Fibroblast of lung (primary cell): ENCODE measurements at places on chromosomes 3 and 15. TPM values are rescaled to one million over a fixed set of nuclear protein-coding genes. Genes with fewer than 3 reads are reported as not detected.

- H3K4me1 ChIP-seq: no peaks in the 10 kb centered on the region
- no peaks in the 10 kb centered on the region for H3K27me3 ChIP-seq
- H3K36me3 ChIP-seq: no peaks in the 10 kb centered on the region
- DNase-seq: peak; percentile 92
- no peak overlapping the region for H3K4me3 ChIP-seq
Measured at GRCh38 chr15:77266708-77267386, 153.1 kb downstream of the PEAK1 start.

DNA sequence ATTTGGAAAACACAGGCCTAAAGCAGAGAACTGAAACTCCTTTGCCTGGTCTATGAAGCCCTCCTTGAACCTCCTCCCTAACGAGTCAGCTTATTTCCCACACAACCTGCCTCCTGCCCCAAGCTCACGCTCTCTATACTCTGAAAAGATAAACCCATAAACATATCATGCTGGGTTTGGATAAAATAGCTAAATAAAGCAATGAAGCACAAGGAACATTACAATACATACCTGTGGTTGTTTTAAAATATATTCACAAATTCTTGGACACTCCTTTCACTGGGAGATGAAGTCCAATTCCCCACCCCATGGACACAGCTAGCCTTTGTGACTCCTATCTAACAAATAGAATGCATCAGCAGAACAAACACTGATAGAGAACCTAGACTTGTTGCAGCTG is 98.2 kb downstream of the PLCH1 start:
- H3K4me1 ChIP-seq: no peaks in the 10 kb centered on the region
- H3K4me3 ChIP-seq: no peak overlapping the region
- H3K36me3 ChIP-seq: no peaks in the 10 kb centered on the region
- no peak overlapping the region for H3K27ac ChIP-seq
- H3K27me3 ChIP-seq: no peaks in the 10 kb centered on the region

The RAB7A gene
- total RNA-seq: 29.5 and 54.2 TPM in 2 replicates

The GRIP2 gene
- under 0.01 TPM in 2 replicates for total RNA-seq

DNA sequence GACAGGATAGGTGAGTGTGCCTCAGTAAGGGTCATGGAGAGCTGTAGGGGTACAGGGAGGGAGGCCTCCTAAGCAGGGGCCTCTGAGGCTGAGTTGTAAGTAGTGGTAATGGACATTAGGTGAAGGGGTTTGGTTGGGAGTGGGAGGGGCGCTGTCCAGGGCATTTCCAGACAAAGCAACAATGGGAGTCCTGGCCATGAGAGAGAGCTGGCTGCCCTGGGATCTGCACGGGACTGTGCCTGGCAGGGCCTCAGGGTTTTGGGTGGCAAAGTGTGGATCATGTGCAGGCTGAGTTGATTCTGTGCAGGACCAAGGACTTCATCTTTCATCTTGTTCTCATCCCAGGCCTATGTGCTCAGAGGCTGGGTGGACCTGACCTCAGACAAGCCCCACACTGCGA is 4.6 kb downstream of the TTC21A start:
- H3K4me1 ChIP-seq: peaks cover 3% of the 10 kb centered on the region
- no peaks in the 10 kb centered on the region for H3K36me3 ChIP-seq
- H3K27ac ChIP-seq: no peak overlapping the region
- DNase-seq: no peak
- H3K27me3 ChIP-seq: no peaks in the 10 kb centered on the region

GRCh38 chr3:190424478-190425439 is 24.9 kb downstream of the TMEM207 start:
- no peaks in the 10 kb centered on the region for H3K4me1 ChIP-seq
- peak; percentile 61 for DNase-seq
- no peak overlapping the region for H3K27ac ChIP-seq
- no peak overlapping the region for H3K4me3 ChIP-seq

GRCh38 chr3:12932347-12932746 is 91.0 kb upstream of the RPL32 start:
- peaks cover 6% of the 10 kb centered on the region for H3K4me1 ChIP-seq
- H3K36me3 ChIP-seq: peaks cover 6% of the 10 kb centered on the region
- H3K4me3 ChIP-seq: no peak overlapping the region
- H3K27me3 ChIP-seq: no peaks in the 10 kb centered on the region
- H3K27ac ChIP-seq: no peak overlapping the region
- DNase-seq: no peak

GRCh38 chr3:38168151-38169026 is 3.1 kb downstream of the OXSR1 start:
- H3K4me1 ChIP-seq: peaks cover 11% of the 10 kb centered on the region
- no peaks in the 10 kb centered on the region for H3K36me3 ChIP-seq
- H3K4me3 ChIP-seq: peak overlapping the region; percentile 23
- DNase-seq: peak; percentile 65

DNA sequence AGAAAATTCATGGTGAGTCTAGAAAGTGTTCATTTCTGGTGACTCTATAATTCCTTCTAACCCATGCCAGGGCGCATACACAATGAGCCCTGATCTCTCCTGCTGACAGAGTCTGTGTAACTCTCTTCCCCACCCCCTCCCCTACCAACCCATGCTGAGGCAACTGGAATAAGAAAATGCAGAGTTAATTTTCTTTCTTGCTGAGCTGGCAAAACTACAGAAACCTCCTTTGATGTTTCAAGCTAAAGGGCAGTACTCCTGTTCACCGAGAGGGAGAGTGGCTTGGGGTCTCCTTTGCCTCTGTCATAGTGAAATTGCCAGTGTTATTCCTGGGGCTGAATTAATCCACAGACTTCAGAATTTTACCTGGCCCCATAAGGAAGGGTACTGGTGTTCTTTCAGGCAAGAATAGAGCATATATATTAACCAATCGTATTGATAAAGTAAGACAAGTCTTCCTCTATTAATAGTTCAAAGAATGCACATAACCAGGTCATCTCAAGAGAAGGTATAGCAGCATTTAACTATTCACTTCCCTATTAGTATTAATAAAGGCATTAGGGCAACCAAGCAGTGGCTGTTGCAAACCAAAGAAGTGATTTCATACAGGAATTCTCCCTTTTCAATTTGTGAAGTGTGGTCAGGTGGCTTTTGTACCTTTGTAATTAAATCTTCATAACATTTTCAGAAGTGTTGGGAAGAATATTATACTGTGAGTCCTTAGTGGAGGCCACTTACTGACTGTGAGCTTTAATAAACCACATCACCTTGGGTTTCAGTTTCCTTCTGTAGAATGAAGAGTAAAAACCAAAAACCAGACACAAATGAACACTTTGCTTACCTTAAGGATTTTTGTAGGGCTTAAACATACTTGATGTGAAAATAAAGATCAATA is 4.1 kb downstream of the GAP43 start:
- H3K4me3 ChIP-seq: no peak overlapping the region
- no peak for DNase-seq
- peaks cover 10% of the 10 kb centered on the region for H3K27me3 ChIP-seq

DNA sequence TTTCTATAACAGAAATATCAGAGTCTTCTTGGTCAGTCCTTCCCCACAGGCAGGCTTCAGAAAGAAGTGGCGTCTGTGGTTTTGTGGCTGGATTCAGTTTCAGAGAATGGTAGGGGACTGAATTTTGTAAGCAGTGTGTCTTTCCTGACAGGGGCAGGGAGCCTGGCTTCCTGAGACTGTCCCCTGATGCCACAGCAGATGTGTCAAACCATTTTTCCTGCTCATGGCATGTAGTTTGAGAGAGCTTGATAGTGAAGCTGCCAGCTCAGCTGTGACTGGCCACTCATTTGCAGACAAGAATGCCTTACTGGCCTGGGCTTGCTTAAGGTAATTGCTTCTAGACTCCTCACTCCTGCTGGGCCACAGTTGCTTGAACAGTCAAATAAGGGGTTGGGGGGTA is 26.4 kb downstream of the LARS2 start:
- no peak overlapping the region for H3K4me3 ChIP-seq
- H3K27ac ChIP-seq: no peak overlapping the region

- peak overlapping the region; percentile 62 for H3K27ac ChIP-seq
- DNase-seq: peak; percentile 45
- H3K27me3 ChIP-seq: no peaks in the 10 kb centered on the region
- peaks cover 8% of the 10 kb centered on the region for H3K4me1 ChIP-seq
- H3K36me3 ChIP-seq: no peaks in the 10 kb centered on the region
- H3K4me3 ChIP-seq: no peak overlapping the region
Measured at GRCh38 chr3:154243353-154243752, 80.9 kb downstream of the DHX36 start.

DNA sequence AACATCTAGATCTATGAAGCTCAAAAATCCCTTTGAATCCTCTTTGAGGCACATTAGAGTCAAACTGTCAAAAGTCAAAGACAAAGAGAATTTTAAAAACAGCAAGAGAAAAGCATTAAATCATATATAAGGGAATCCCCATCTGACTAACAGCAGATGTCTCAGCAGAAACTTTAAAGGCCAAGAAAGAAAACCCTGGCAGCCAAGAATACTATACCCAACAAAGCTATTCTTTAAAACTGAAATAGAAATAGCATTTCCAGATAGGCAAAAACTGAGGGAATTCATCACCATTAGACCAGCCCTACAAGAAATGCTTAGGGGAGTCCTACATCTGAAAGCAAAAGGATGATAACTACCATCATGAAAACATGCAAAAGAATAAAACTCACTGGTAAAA is 211.2 kb upstream of the PDZRN3 start:
- H3K27ac ChIP-seq: no peak overlapping the region
- no peaks in the 10 kb centered on the region for H3K36me3 ChIP-seq
- no peak overlapping the region for H3K4me3 ChIP-seq
- no peaks in the 10 kb centered on the region for H3K27me3 ChIP-seq
- DNase-seq: no peak
- H3K4me1 ChIP-seq: no peaks in the 10 kb centered on the region

GRCh38 chr3:52059781-52060180 is 3.4 kb upstream of the DUSP7 start:
- peaks cover 12% of the 10 kb centered on the region for H3K4me1 ChIP-seq
- no peaks in the 10 kb centered on the region for H3K27me3 ChIP-seq
- no peak overlapping the region for H3K27ac ChIP-seq
- H3K4me3 ChIP-seq: no peak overlapping the region

The PDCD6IP gene
- total RNA-seq: 76.5 and 99.4 TPM in 2 replicates

DNA sequence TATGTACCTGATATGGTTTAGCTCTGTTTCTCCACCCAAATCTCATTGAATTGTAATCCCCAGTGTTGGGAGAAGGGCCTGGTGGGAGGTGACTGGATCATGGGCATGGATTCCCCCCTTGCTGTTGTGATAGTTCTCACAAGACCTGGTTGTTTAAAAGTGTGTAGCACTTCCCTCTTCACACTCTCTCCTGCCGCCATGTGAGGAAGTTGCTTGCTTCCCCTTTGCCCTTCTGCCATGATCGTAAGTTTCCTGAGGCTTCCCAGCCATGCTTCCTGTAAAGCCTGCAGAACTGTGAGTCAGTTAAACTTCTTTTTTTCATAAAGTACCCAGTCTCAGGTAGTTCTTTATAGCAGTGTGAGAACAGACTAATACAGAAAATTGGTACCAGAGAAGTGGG is 93.1 kb downstream of the C3orf70 start:
- no peak overlapping the region for H3K4me3 ChIP-seq
- H3K27me3 ChIP-seq: no peaks in the 10 kb centered on the region
- H3K4me1 ChIP-seq: no peaks in the 10 kb centered on the region
- H3K36me3 ChIP-seq: no peaks in the 10 kb centered on the region
- no peak for DNase-seq

GRCh38 chr3:70076396-70076795 is 76.9 kb downstream of the SAMMSON start:
- H3K36me3 ChIP-seq: no peaks in the 10 kb centered on the region
- no peaks in the 10 kb centered on the region for H3K27me3 ChIP-seq
- no peaks in the 10 kb centered on the region for H3K4me1 ChIP-seq
- H3K4me3 ChIP-seq: no peak overlapping the region
- no peak overlapping the region for H3K27ac ChIP-seq
- DNase-seq: no peak

GRCh38 chr3:55521738-55522421 is 34.8 kb upstream of the WNT5A start:
- peak; percentile 75 for DNase-seq
- no peak overlapping the region for H3K27ac ChIP-seq
- no peaks in the 10 kb centered on the region for H3K27me3 ChIP-seq
- no peaks in the 10 kb centered on the region for H3K4me1 ChIP-seq
- H3K4me3 ChIP-seq: no peak overlapping the region

DNA sequence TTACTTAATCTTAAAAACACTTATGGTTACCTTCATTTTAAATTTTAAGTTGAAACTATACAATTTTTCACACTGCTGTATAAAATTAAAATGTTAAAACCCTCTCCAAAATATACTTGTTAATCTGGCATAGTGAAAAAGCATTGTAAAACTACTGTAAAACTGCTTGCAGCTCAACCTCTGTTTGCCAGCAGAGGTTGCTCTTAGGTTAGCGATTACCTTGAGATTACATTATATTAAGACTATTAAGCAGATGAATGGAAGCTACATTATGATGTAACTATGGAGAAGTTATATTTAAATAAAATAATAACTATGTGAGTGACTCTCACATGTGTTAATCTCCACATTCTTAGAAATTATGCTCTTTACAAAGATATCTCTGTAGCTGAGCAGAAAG is 143.6 kb upstream of the SLITRK3 start:
- no peaks in the 10 kb centered on the region for H3K36me3 ChIP-seq
- peak; percentile 7 for DNase-seq
- H3K27ac ChIP-seq: no peak overlapping the region

DNA sequence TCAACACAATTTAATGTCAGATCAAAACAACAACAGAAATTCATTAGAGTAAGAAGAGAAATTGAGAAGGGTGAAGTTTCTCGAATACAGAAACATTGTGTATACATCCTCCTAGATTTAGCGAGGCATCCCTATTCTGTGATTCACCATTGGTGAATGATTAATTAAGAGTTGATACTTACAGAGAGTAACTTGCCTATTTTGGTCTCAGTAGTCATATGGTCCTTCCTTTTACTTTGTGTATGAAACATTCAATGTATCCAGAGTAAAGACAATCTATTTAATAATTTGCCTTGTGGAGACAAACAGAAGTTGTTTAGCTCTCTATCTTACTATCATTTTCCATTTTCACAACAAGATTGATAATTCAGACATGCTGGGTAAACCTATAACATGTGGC is 432.0 kb downstream of the ZPLD1 start:
- no peak overlapping the region for H3K27ac ChIP-seq
- H3K4me3 ChIP-seq: no peak overlapping the region
- no peaks in the 10 kb centered on the region for H3K27me3 ChIP-seq
- H3K36me3 ChIP-seq: no peaks in the 10 kb centered on the region

GRCh38 chr3:79598594-79598993 is 169.2 kb downstream of the ROBO1 start:
- no peak overlapping the region for H3K4me3 ChIP-seq
- no peak overlapping the region for H3K27ac ChIP-seq
- H3K4me1 ChIP-seq: no peaks in the 10 kb centered on the region
- DNase-seq: peak; percentile 20

- H3K4me1 ChIP-seq: no peaks in the 10 kb centered on the region
- no peak overlapping the region for H3K4me3 ChIP-seq
- DNase-seq: peak; percentile 78
- no peaks in the 10 kb centered on the region for H3K36me3 ChIP-seq
- no peaks in the 10 kb centered on the region for H3K27me3 ChIP-seq
Measured at GRCh38 chr3:71707595-71707994, 17.6 kb downstream of the EIF4E3 start.

GRCh38 chr15:39154776-39155175 is 426.1 kb upstream of the THBS1 start:
- no peak overlapping the region for H3K4me3 ChIP-seq
- H3K36me3 ChIP-seq: no peaks in the 10 kb centered on the region
- peaks cover 19% of the 10 kb centered on the region for H3K4me1 ChIP-seq
- no peaks in the 10 kb centered on the region for H3K27me3 ChIP-seq

The SLC22A13 gene
- 0.26 and 0.33 TPM in 2 replicates for total RNA-seq

The TTLL13 gene
- under 0.01 TPM in 1 of 2 replicates, not detected in the other for total RNA-seq
